ENCODE measurements at places on chromosomes 3 and 15. TPM values are rescaled to one million over a fixed set of nuclear protein-coding genes. Genes with fewer than 3 reads are reported as not detected.

The ADCY5 gene
- total RNA-seq = not detected

DNA sequence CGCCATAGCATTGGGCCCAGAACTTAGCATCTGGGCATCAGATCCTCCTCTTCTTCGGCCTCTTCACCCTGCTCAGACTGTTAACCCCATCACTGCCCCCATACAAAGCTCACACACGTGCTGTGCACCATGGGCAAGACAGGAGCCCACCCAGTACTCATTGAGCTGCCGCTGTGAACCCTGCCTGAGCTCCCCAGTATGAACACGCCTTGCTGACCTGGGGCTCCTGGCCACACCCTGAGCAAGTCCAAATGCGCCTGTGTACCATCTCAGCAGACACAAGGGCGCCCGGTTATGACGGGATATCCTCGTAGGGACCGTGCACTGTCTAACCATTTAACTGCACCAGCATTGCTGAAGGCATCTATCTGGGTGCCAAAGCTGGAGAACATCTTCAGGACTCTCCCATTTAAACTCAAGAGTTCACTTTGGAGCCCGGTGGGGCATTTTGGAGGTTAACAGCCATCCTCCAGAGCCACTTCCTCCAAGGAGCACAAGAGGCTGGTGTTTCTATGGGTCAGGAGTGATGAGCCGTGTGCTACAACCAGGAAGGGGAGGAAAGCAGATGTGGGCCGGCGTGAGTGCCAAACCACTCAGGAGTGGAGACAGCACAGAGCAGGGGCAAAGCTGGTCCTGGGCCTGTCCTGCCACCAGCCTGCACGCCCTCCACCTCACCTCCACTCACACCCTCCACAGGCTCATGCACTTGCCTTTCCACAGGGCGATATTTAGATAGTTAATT lies 12.1 kb downstream of the PRR23E start:
- no peak for DNase-seq

DNA sequence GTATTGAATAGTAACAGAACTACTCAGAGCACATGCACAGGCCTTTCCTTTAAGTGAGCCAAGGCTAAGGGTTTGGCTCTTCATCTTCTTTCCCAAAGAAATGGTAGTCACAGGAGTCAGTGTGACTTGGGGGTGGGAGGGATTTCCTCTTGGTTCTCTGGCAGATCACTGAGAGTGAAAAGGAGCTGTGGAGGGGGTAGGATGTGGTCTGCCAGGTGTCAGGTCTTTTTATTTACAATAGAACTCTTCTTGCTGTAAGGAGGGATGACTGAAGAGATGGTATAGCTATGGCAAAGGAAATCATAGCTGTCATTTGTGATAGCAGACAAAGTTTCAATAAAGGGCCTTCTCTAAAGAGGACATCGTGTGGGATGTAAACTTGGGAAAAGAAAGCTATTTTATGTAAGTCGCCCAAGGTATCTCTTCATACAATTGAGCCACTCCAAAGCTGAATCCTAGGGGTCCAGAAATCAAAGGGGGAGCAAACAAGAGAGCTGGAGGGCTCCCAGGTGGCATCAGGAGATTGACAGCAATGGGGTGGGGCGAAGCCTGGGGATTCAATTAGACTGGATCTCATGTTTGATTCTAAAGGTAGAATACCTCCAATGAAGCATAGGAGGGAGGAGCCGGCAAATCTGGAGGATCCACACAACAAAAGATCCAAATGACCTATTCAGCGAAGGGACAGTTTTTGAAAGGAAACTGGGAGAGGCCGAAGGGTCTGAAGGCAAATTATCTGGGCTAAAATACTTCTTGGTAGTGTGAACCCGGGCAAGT lies 20.0 kb upstream of the CHD2 start:
- DNase-seq = peak; percentile 35

The SSR3 gene
- 81.4 TPM for total RNA-seq

Data from CD8-positive, alpha-beta T cell (primary cell).